Hematopoietic multipotent progenitor cell treated with erythropoietin and hydrocortisone succinate and interleukin-3 and kit ligand, for 6 days (in vitro differentiated cells): ENCODE measurements at places on chromosomes 5 and 9.

DNA sequence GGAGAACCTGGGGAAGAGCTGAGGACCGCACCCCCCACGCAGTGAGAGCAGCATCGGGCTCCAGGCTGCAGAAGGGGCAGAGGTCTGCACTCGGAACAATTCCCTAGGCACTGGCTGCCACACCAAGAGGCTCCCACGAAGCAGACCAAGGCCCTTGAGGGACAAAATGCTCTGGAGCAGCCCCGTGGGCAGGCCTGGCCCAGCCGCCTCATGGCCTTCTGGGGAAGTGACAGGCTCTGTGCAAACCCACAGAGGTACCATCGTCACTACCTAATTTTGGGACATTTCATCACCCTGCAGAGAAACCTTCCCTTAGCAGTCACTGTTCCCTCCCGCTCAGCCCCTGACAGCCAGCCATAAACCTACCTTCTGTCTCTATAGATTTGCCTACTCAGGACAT, 15.9 kb downstream of the FBXW5 start:
- DNase-seq = no peak

DNA sequence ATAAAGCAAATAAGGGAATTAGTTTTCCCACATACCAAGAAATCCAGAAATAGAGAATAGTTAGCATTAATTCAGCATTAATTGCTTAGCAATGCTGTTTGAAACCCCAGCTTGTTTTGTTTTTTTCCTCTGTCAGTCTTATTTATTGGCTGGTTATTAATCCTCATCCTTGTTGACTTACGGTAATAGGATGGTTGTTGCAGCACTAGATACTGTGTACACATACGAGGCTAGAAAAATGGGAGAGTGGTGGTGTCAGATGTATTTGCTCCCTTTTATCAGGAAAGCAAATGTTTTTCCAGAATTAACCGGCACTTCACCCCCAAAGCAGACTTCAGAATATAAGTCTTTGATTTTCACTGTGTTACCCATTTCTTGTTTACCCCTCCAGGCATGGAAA, 60.4 kb downstream of the ERBIN start:
- DNase-seq = no peak

DNA sequence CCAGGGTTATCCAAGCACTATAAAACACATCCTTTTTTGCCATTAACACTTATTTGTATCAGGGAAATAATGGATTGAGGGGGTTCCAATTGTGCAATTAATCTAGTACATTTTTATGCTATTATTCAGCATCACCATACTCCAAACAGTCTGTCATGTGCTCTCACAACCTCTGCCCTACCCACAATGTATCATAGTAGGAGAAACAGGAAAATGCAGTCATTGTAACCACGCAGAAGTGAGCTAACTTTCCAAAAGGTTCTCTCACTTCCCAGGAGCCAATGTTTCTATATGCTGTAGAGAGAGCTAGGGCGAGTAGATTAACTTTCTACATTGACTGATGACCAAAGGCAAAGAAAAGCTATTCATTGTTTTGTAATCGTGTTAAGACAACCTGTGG, 29.8 kb downstream of the DAB2 start:
- no peak for DNase-seq

DNA sequence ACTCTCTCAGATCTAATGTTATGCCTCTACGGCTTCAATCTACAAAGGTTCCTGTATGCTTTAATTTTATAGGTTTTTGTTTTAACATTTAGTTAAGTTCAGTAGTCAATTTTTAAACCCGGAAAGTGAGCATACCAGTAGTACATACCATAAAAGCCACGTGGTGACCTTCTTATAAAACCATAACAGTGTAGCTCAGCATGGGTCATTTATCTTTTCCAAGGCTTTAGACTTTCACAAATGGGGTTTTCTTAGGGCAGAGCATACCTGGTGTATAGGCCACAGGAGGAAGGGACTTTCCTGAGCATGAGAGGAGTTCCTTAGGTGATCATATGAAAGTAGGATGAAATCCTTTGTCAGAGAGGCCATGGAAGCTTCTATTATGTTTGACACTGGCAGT, 23.2 kb downstream of the ECM2 start:
- DNase-seq = no peak

DNA sequence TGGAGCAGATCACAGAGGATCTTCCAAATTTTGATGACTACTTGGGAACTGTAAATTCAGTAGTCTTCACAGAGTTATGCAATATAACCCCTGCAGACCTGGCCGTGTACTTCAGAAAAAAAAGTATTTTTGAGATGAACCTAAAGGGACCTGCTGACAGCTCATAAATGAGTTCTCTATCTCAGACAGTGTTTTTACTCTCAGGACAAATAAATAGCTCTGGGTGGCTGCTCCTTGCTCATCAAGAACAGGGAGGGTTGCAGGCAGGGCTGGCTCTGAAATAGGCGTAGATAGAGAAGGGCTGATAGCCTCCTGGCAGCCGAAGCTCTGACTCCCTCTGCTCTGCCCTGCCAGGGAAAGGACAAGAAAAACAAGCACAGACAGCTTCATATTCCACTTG, 64.8 kb downstream of the PLAC8L1 start:
- DNase-seq = peak; percentile 82

- no peak for DNase-seq
These were observed 6.0 kb downstream of the OLFML2A start for GRCh38 chr9:124782661-124783574.

- peak; percentile 49 for DNase-seq
These were observed 174.8 kb downstream of the SLF1 start for GRCh38 chr5:94793113-94793815.

DNA sequence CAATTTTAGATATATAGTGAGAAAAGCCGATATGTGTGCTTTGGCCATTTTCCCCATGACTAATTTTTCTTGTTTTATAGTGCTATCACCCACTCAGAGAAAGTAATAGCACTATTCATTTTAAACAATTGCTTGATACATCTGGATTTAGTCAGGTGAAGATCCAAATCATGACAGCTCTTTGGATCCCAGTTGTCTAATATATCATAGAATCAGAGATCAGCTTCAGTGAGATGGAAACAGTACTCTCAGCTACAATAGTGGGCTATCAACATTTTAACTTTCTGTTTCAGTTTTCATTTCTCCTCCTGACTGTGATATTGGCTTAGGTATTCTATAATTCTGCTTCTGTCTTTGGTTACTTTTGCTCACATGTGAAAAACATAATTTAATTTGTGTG, 38.7 kb downstream of the VCAN start:
- DNase-seq = no peak

- no peak for DNase-seq
These were observed 211.6 kb upstream of the TMEM161B start for GRCh38 chr5:88480245-88480644.

- DNase-seq = no peak
These were observed 33.1 kb upstream of the ADRB2 start for GRCh38 chr5:148793261-148793660.

DNA sequence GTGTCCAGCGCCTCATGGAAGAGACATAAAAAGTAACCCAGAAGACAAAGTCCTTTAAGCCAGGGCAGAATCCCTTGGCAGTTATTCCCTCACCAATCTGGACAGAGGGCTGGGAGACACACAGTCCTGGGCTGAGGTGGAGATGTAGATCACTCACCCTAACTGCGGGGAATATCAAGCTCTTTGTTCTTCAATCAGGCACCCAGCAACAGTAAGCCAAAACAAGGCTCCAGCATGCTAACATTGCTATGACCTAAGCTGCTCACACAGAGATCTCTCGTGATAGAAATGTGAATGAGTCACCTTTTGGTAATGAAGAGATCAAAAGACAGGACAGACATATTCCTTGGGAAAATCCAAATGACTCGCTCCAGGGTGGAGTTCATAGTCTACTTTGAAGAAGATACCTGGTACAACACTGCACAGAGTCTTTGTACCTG, 101.3 kb downstream of the FBN2 start:
- no peak for DNase-seq

GRCh38 chr9:123378956-123379660, 23.1 kb downstream of the CRB2 start:
- DNase-seq = no peak

- no peak for DNase-seq
These were observed 45.0 kb downstream of the IRF1 start for GRCh38 chr5:132445640-132445923.

DNA sequence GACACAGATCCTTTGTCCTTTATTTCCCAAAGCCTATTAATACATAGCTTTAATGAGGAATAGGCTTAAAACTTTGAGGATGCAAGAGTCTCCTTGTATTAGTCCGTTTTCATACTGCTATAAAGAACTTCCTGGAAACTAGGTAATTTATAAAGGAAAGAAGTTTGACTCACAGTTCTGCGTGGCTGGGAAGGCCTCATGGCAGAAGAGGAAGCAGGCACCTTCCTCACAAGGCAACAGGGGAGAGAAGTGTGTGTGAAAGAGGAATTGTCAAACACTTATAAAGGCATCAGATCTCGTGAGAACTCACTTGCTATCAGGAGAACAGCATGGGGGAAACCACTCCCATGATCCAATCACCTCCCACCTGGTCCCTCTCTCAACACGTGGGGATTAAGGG, 5.4 kb upstream of the CLK4 start:
- no peak for DNase-seq

GRCh38 chr5:141664733-141665461, 13.7 kb upstream of the FCHSD1 start:
- peak; percentile 82 for DNase-seq

GRCh38 chr5:75964008-75964407, 119.2 kb upstream of the SV2C start:
- peak; percentile 17 for DNase-seq

GRCh38 chr5:171537923-171538537, 118.6 kb downstream of the FGF18 start:
- DNase-seq = no peak

DNA sequence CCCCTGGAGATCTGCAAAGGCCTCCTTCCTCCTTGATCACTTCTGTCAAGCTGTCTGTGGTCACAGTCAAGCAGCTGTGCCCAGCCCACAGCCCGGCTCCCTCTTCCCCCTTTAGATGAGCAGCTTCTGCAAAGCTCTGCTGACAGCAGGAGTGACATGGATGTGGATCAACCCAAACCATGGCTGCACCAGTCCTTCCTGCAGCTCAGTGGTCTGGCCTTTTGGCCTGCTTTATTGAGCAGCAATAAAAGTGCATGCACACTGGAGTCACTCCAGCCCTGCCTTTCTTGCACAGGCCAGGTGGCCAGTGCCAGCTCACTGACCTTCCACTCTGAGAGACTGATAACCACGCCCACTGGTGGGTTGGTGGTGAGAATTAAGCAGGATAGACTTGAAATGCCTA, 91.3 kb upstream of the OTULINL start:
- DNase-seq = peak; percentile 30

- DNase-seq = no peak
These were observed 16.3 kb downstream of the ADAM19 start for GRCh38 chr5:157559301-157559700.

GRCh38 chr5:103891151-103891550, 328.6 kb upstream of the NUDT12 start:
- no peak for DNase-seq

DNA sequence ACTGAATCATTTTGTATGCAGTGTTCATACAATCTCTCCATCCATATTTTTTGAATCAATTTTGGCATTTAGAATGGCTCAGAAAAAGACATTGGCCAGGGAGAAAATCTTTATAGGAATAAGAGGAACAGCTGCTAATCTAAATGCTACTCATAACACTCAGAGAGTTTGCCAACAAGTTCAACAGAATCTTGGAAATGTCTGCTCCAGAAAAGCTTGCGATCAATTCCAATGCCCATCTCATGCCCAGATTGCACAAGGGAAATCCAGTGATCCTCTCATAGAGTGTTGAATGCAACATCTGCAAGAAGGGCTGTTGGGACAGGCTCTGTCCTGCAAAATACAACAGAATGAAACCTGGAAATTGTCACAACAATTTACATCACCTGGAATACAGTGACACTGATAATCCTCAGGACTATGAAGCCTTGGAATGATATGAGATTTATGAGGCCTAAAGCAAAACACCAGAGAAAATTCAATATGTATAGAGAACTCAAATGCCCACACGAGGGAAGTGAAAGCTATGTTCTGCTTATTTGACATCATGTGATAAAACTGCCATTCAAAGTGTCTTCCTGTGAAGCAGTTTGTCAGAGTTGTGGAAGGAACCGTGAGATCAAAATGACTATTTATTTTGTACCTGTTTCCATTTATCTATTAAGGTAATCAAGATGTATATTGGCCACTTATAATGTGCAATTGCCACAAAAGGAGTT, 190.1 kb downstream of the PARP8 start:
- no peak for DNase-seq

DNA sequence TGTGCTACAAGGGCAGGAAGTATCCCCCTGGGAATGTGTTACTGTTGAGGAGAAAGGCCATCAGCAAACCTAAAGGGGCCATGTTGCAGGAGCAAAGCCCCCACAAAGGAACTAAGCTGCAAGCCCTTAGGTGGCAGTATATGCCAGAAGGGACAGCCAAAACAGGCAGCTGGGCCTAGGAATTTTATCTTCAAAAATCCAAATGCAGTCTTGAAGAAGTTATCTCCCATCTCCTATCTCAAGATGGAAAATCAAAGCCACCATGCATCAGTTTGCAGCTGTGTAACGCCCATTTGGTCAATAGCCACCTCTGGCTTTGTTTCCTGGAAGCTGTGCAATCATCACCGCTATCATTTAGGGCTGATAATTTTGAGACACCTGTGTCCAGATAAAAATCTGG, 400.3 kb downstream of the ARHGEF28 start:
- no peak for DNase-seq

DNA sequence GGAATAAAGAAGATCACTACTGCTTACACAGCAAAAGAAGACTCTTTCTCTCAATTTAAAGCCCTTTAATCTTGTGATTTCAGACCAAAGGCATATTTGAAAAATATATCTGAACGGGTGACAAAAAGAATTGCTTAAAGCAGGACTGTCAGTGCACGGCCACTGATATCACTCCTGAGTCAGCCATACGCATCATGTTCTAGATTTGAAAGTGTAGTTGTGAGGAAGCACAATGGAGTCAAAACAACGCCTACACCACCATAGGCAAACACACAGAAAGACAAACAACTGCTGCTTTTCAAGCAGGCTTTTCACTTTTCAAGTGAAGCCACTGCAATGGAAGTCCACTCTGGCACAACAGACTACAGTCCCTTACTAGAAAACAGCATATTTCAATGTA, 141.7 kb downstream of the AUH start:
- no peak for DNase-seq

- no peak for DNase-seq
These were observed 255.0 kb downstream of the NDUFS4 start for GRCh38 chr5:53815471-53815870.

- no peak for DNase-seq
These were observed 74.5 kb downstream of the MVB12B start for GRCh38 chr9:126401107-126401506.

DNA sequence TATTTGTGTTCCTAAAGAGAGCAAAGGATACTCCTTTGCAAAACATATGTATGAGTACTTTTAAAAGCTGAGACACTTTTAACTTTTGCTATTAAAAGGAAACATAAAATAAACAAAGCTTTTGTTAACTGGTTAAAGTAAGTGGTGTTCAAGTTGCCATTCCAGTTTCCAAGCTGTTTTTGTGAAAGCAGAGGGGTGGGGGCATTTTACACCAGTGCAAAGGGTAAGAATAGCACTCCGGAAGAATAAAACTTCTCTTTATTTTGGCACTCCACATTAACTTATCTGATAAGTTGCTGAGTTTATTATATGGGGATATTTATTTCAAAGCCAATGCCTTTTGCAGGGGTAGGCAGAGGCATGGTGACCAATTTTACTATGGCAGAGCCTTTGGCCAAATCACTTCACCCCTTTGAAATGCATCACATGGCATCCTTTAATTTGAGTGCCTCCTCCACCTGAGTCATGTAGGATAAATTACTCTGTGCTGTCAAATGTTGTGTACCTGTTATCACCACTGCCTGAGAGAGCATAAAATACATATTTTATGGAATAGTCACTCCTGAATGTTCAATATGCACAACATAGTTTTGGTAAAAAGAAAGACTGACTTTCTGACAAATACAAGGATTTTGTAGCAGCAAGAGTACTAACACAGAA, 62.9 kb downstream of the MLLT3 start:
- no peak for DNase-seq
